Frontal cortex (tissue), 4 donors: ENCODE measurements at places on chromosomes 6 and 20. TPM values are rescaled to one million over a fixed set of nuclear protein-coding genes. Genes with fewer than 3 reads are reported as not detected.
A peak's percentile ranks its signal among the peaks of the same experiment; 100 is the strongest.

DNA sequence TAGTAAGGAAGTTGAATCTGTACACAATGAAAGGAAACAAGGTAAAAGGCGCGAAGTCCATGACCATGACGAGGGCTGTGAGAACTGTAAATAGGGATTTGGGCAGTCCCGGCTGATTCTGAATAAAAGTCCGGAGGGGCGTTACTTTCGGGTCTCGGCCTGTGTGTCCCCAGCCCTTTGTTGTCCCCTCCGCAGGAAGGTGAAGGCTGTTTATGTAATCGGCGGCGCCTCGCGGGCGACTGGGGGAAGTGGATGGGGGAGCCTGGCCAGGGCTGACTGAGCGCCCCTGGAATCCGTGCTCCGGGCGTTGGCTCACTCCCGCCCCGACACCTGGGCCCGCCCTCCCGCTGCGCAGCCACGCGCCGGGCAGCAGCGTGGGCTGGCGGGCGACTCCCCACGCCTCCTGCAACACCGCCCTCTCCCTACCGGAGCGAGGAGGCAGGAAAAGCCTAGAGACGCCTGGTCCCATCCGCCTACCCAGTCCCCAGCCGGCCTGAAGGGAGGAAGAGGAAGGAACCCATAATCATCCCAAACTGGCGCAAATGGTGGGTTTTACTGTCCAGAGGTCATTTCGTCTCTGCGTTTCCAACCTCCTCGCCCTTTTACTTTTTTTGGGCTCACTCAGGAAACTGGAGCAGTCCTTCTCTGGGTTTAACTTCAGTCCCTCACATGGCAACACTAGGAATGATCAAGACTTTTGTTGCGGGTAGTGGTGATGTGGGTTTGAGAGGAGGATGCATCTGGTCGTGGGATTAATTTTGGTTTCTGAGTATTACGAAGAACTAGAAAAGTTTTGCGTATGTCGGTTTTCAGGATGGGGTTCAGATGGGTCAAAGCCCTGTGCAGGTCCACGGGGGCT is 12.1 kb downstream of the TRIM31 start:
- peak; percentile 41 for DNase-seq

- no peak for DNase-seq
Measured at GRCh38 chr6:125784365-125784764, 6.4 kb upstream of the NCOA7 start.

- DNase-seq = no peak
Measured at GRCh38 chr6:18203786-18204185, 48.6 kb downstream of the KDM1B start.

Gene BACH2
- 48.9 TPM for total RNA-seq

Gene RNF144B
- 2.9 TPM for total RNA-seq

GRCh38 chr6:4964675-4965561 is 38.9 kb downstream of the RPP40 start:
- DNase-seq = no peak

- DNase-seq = no peak
Measured at GRCh38 chr6:53773044-53773696, 21.6 kb upstream of the LRRC1 start.

- DNase-seq = no peak
Measured at GRCh38 chr6:125773387-125774341, 17.1 kb upstream of the NCOA7 start.

DNA sequence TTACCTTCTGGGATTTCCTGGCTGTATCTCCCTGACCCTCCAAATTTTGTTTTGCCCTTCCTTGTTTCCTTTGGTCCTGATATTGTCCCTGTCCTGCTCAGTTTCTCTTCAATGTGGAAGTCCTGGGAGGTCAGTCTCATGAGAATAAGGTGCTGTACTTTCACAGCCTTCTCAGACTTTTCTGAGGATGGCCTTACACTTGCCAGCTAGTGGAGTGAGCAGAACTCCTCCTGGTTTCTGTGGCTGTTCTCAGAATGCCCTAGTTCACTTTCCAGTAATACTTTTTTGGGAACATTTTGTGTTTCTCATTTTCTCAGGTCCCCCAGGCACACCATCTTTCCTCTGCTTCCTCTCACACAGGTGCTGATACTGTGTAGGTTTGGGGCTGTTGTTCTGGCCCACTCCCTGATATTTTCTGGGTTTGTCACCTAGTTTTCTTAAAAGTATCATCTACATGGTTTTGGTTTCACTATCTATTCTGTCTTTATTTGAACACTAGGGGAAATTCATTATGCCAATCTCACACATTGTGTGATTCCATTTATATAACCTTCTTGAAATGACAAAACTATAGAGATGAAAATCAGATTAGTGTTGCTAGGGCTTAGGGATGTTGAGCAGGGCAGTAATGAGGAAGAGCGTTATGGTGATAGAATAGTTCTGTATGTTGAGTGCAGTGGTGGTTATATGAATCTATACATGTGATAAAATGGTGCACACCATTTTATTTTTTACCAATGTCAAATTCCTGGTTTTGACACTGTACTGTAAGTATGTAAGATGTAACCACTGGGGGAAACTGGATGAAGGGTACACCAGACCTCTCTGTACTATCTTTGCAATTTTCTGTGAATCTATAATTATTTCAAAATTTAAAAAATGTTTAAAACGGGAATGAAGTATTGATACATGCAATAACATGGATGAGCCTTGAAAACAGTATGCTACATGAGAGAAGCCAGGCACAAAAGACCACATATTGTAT is 27.2 kb upstream of the BRPF3 start:
- DNase-seq = no peak

Gene SPATA25
- total RNA-seq = 2.0 TPM

- no peak for DNase-seq
Measured at GRCh38 chr20:10332656-10333415, 101.2 kb downstream of the MKKS start.

Gene ZNF165
- 1.2 TPM for total RNA-seq

- no peak for DNase-seq
Measured at GRCh38 chr6:81624453-81624852, 128.0 kb downstream of the TENT5A start.

DNA sequence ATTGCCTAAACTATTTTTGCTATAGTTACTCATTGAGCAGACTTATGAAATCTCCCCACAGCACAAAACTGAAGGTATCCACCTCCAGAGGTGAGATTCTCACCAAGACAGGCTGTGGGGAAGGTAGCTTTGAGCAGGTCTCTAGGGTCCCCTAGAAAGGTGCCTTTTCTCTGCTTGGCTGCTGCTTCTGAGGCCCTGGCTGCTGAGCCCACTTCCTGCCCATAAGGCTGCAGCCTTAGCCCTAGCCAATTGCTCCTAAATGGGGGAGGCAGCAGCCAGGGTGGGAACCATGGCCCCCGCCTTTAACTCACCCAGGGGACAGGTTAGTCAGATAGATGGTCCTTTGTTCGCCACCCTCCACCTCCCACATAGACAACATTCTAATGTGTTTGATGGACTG is 3.6 kb downstream of the NT5E start:
- DNase-seq = no peak

DNA sequence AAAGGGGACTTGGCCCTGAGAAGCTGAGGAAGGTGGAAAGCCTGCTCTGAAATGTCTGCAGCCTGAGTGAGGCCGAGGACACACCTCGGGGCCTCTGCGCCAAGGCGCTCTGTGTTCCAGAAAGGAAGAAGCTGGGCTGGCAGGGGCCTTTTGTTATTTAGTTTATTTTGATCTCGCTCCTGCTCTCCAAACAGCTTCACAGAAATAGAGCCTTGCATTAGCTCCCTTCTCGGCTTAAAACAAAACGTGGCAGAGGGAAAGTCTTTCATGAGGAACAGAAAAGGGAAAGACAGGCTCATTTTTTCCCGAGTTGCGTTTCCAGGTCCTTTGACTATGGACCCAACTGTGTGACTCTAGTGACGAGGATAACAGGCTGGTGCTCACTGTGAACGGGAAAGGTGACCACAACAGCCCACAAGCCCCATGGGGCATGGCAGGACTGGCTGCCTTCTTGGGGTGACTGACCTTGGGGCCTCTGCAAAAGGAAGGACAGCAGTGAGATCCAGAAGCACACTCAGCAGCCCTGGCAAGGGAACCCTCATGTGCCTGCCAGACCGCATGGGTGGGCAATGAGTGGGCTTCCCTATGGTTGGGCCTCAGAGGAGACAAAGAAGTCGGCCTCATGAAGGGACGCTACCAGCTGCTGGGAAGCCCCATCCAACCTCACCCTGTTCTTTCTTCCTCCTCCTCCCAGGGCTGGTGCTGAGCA is 18.7 kb downstream of the LEMD2 start:
- DNase-seq = no peak
